Vagina (tissue), 2 donors: ENCODE measurements at places on chromosomes 6 and 20. TPM values are rescaled to one million over a fixed set of nuclear protein-coding genes. Genes with fewer than 3 reads are reported as not detected.

GRCh38 chr20:36989797-36990196 lies 38.3 kb upstream of the SAMHD1 start:
- H3K27me3 ChIP-seq, result no peaks in the 10 kb centered on the region
- H3K4me1 ChIP-seq, result no peaks in the 10 kb centered on the region
- no peak overlapping the region for H3K4me3 ChIP-seq
- H3K36me3 ChIP-seq, result no peaks in the 10 kb centered on the region

- H3K4me1 ChIP-seq, result peaks cover 11% of the 10 kb centered on the region
- no peak overlapping the region for H3K27ac ChIP-seq
- H3K36me3 ChIP-seq, result no peaks in the 10 kb centered on the region
- H3K27me3 ChIP-seq, result no peaks in the 10 kb centered on the region
Measured at GRCh38 chr6:38493931-38494547, 145.7 kb downstream of the BTBD9 start.

- DNase-seq, result no peak
- no peak overlapping the region for H3K27ac ChIP-seq
- no peaks in the 10 kb centered on the region for H3K4me1 ChIP-seq
- no peaks in the 10 kb centered on the region for H3K36me3 ChIP-seq
- no peak overlapping the region for H3K4me3 ChIP-seq
Measured at GRCh38 chr20:60204601-60205000, 246.4 kb downstream of the CDH26 start.

Gene SS18L1
- 25.3 TPM for total RNA-seq
